Non-pigmented ciliary epithelial cell (primary cell): ENCODE measurements at places on chromosomes 1 and 21.

DNA sequence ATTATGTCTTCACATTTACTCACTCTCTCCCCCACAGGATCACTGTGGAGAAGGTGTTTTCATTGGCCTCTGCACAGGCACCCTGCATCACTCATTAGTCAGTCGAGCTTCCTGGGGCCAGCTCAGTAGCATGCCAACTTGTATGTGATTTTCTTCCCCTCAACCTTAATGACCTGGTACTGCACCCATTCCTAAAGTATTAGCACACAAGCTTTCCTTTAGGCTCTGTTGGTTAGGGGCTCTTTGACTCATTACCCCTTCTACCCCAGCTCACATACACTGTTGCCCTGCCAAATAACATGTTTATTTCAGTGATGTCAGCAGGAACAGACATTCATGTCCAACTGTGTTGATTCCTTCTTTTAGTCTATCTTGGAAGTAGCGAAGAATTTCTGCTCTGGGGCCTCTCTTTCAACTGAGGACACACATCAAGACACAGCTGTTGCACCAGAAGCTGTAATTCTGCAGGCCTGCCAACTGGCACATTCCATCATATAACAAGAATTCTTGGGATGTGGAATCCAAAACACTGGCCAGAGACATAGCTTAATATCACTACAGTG, 603.5 kb upstream of the ADAMTS5 start:
- DNase-seq = peak; percentile 85

- no peak for DNase-seq
These were observed 37.3 kb upstream of the TMEM125 start for GRCh38 chr1:43232482-43232881.

GRCh38 chr1:44532567-44532944, 127.5 kb downstream of the RNF220 start:
- DNase-seq = no peak

DNA sequence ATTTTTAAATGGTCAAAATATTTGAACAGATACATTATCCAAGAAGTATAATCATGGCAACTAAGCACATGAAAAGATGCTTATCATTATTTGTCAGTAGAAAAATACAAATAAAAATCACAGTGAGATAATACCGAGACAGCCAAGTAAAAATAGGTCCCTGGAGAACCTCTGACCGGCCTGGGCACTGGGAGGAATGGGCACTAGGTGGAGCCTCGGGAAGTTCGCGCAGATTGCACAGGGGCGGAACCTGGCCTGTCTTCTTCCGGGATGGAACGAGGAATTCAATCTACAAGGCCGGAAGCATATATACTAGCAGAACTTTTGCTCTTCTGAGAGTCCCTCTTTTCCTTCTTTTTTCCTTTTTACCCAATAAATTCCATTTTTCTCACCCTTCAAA, 148.5 kb upstream of the CHRM3 start:
- no peak for DNase-seq

- no peak for DNase-seq
These were observed 16.1 kb downstream of the LRP8 start for GRCh38 chr1:53311702-53312305.

- no peak for DNase-seq
These were observed 442.9 kb downstream of the PTPRC start for GRCh38 chr1:199081739-199082138.

GRCh38 chr1:205074513-205074912, 9.7 kb downstream of the TMEM81 start:
- no peak for DNase-seq

DNA sequence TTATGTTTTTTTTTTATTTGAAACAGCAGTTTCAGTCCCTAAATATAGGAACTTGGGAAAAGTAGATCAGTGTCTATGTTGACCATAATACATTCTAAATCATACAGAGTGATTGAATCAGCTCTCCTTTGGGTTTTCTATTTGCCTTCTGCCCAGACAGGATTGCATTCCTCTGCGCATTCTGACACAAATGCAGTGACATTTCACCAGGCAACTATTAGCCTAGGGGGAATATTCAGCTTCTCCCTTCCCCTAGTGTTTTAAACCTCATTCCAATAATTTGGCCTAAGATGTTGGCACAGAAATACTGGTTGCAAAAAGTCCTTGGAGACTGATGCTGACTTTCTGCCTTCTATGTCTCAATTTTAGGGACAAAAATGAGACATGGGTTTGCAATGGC, 172.8 kb downstream of the PTGER3 start:
- DNase-seq = no peak

- DNase-seq = no peak
These were observed 9.3 kb downstream of the PADI3 start for GRCh38 chr1:17258116-17258757.

DNA sequence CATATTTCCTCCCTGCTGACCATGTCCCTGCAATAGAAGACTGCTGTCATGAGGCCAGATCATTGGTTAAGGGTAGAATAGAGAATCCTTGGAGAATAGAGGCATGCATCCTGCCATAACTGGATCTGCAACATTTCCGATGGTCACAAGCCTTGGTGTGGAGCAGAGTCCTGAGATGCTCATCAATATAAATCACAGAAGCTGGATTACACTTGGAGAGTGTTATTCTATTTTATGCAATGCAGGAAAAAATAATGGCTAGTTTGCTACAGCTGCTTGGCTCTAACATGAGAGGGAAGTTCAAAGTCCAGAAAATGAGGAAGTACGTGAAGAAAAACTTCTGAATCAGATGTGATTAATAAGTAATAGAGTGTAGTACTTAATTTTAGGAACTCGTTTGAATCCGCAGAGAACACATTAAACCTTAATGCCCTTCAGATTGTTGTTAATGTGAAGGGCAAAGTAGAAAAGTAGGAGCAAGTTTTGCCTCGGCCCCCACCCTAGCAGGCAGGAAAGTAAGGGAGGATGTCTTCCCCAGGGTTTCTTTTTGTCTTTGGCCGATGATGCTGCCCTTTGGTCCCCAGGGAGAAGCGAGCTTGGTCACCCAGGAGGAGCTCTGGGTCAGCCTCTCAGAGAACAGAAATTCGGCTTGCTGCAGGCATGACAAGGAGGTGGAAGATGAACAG, 59.5 kb downstream of the KCNK1 start:
- no peak for DNase-seq

- no peak for DNase-seq
These were observed 9.8 kb downstream of the COL8A2 start for GRCh38 chr1:36115200-36115669.

DNA sequence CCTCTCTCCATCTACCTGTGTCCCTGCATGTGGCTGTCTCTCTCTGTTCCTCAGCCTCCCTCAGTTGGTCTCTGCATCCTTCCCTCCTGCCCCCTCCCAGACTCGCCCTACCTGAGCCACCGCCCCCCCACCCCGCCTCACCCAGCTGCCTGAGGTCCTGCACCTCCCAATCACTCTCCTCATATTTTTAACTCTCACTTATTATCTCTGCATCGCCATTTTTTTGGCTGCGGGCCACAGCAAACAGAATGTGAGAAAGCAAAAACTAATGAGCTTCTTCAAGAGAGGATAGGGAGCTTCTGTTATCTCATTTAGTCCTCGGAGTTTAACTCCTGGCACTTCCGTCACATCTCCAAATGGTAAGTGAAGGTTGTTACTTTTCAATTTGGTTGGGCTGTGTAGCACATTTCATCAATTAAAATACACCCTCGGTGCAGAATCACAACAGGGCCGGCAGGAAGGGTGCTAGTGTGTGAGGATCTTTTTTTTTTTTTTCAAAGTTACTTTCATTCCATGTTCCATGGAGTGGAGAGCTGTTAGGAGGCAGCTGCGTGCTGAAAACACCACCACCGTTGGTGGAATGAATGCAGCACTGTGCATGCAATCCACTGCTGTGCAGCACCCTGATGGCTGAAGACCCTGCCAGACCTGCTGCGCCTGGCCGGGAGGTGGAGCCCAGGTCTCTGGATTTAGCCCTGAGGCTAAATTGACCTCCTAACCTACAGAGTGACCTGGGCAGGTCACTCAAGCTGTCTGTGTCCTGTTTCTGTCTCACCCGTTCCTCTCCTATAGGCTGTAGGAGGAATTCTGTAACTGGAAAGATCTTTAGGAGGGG, 157.2 kb upstream of the NFIA start:
- no peak for DNase-seq

- DNase-seq = no peak
These were observed 42.9 kb downstream of the ATP1A1 start for GRCh38 chr1:116415699-116416533.

DNA sequence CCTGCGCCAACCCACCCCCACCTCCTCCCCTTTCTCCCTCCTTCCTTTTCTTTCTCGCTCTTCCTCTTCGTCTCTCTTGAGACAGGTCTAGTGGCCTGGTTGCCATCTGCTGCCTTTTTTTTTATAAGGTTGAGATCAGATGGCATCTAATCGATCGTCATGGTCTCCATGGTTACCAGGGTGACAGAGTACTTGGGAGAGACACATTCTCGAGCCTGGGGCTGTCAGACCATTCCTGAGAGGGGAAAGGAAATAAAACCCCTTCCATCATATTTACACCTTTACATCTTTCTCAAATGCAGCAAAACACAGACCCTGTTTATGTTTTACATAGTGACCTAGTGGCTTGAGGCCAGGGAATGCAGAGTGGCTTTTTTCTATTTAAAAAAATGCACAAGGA, 53.5 kb upstream of the SLC22A15 start:
- DNase-seq = no peak

DNA sequence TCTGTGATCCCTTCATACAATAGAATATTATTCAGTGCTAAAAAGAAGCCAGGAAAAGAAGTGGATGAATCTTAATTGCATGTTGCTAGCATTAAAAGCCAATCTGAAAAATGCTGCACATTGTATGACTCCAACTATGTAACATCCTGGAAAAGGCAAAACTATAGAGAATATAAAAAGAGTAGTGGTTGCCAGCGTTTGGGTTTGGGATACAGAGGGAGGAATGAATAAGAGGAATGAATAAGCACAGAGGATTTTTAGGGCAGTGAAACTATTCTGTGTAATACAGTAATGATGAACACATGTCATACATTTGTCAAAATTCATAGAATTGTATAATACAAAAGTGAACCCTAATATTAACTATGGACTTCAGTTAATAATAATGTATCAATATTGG, 42.5 kb downstream of the GPR88 start:
- DNase-seq = no peak

GRCh38 chr1:25017436-25018109, 87.5 kb upstream of the RUNX3 start:
- DNase-seq = no peak

DNA sequence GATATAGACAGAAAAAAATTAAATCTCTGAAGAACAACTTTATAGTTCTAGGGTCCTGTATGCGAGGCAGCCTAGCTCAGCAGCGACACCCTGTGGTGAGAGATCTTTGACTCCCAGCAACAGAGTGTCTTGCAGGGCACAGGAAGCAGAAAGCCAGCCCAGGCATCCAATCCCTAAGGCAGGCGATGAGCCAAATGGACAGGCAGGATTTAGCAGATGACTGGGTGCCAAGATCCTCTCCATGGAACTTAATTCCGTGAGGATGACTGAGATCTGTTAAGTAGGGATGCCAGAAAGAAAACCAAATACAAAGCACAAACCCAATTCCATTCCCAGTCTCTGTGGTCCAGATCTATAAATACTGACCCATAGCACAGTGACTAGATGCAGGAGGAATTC, 38.8 kb downstream of the HLCS start:
- peak; percentile 53 for DNase-seq

DNA sequence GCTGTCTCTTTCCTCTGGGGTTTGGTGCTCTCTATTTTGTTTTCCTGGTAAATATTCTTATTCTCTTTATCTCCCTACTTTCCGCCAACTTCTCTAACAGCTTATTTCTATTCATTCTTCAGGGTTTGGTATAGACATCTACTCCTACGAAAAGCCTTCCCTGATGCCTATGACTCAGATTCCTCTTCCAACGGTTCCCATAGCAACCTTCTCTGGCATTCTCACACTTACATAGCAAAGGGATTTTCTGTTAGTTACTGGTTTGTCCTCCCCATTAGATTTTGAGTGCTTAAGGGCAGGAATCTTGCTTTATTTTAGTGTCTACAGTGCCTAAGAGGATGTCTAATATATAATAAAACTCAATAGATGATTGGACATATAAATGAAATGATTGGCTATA, 407.6 kb upstream of the DEPDC1 start:
- DNase-seq = no peak

DNA sequence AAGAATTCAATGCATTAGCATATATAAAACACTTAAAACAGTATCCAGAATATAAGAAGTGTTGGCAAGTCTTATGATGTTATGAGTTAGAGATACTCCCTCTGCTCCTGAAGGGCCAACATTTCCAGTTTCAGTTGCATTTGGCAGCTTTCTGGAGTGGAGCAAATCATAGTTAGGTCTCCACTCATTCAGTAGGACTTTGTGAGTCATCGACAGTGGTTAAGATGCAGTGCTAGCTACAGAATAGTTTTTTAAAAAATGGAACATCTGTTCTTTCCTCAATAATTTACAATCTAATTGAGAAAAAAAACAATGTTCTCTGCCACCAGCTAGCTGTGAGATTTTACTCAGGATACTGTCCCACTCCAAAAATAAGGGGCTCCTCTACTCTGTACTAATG, 389.1 kb downstream of the HLX start:
- peak; percentile 72 for DNase-seq

DNA sequence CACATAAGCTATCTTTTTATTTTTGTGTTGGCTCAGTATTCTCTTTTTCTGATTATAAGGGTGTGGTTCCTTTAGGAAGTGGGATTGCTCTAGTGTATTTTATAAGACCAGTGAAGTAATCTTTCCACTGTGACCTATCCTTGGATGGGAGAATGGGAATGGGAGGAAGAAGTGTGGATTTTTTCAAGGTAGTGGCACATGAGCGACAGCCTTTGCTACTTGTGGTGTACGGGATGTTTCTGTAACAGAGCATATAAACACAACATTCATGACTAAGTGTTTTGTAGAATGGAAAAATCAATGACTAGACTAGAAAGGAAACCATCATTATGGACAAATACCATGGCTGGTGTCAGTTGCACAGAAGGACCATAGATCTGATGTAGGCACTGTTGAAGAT, 209.6 kb downstream of the GIPC2 start:
- no peak for DNase-seq

GRCh38 chr21:38683222-38683621, 122.5 kb upstream of the ETS2 start:
- DNase-seq = no peak

GRCh38 chr1:168178227-168178637, 530 bp upstream of the TIPRL start:
- DNase-seq = no peak

DNA sequence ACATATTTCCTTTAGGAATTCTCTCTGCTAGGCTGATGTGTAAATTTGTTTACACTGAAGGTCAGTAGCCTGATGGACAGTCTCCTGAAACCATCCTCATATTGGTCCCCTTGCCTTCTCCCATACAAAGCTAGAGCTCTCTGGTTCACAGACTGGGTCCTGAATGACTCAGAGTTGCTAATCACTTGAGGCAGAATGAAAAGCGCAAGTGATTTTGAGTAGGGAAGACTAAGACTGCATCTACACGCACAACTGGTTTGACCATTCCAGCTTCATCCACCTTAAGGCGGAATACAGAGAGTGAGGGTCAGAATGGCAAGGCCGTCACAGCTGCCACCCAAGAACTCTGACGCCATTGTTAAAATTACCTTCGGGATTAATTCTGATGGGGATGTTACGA, 70.2 kb upstream of the KIF26B start:
- DNase-seq = no peak

GRCh38 chr1:155979597-155980343, 1.4 kb upstream of the ARHGEF2 start:
- DNase-seq = no peak
